ENCODE measurements at places on chromosomes 5 and 9.

- DNase-seq, result no peak
Measured at GRCh38 chr9:392077-392804, 177.6 kb downstream of the DOCK8 start.

DNA sequence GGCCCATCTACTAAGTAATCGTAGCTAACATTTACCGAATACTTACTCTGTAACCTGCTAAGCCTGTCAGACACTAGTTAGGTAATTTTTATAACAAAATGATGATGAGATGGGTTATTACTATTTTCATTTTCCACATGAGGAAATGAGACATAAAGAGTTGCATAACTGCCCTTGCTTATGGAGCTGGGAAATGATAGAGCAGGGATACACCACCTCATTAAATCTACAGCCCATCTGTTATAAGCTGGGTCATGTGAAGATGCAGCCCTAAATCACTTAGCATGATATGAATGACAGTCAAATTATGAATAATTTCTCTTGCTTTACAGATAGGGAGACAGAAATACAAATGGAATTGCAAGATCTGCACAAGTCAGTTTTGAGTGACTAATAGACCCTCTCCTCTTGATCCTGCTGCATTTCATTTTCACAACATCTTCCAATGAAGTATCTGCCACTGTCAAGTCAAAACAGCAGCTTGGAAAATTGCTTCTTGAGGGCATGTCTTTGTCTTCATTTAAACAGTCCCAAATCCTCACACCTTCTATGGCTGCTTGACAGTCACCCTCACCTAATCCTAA is 364.7 kb downstream of the PRELID2 start:
- no peak for DNase-seq

DNA sequence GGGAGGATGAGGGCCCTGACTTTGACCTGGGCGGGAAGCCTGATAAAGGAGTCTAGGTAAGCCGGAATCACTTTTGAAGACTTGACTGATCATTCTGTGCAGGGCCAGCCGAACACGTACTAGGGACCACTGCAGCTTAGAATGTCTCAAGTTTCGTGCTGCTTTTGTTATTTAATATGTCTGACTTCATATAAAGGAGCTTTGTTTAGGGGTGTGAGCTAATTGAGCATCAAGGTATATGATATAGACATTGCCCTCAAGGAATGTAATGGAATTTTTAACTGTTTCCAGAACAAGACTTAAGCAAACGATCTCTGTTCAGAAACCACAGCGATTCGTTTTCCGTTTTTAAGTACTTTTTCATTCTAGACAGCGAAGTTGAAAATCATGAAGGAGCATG is 173.0 kb downstream of the SEMA6A start:
- no peak for DNase-seq

GRCh38 chr9:79236466-79236865 is 335.3 kb upstream of the TLE4 start:
- DNase-seq, result no peak

DNA sequence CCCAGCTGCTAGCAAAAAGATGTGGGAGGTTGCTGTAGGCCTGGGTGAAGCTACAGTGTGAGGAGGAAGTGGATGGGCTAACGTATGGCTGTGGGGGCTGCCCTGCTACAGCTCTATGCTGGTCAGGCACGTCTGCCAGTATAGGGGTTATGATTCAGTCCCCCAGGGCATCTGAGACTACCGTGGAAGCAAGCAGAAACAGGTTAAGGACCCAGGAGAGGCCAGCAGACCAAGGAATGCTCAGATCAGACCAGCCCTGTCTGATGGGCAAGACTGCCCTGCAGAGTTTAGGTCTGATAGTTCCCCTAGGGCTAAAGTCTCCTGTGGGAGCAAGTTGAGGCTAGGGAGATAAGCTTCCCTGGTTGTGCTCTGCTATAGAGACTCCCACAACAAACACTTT is 416.1 kb upstream of the CTNND2 start:
- DNase-seq, result no peak

- DNase-seq, result no peak
Measured at GRCh38 chr9:18684593-18685317, 210.8 kb downstream of the ADAMTSL1 start.

DNA sequence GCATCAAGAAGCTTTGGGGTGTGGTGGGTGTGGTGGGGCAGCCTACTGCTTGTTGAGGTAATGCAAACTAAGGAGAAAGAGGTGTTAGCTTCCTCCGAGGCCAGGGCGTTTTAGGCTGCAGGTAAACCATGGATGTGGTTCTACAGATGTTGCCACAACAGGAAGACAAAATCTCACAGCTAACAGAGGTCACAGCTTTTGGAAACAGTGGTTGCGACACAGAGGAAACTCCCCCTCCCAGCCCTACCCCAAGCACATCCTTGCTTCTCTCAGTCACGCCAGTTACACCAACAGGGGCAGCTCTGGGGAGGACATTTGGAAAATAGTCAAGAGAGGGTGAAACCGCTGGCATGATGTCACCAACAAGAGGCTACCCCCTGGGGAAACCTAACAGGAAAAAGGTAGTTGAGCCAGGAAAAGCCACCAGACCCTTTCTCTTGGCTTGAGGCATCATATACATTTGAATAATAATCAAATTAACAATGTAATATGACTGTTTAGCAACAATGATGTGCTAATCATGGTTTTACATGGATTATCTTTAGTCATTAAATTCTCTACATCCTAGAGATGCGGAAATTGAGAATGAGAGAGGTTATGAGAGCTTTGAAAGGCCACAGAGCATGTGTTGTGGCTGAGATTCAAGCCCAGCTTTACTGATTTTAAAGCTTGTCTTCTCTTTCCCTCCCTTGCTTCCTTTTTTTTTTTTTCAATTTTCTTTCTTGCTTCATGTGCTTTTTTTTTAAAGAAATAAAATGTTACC is 82.2 kb upstream of the IL12B start:
- no peak for DNase-seq
